ENCODE measurements at places on chromosomes 13 and 19.

- no peak for DNase-seq
Measured at GRCh38 chr19:40510526-40511115, 43.8 kb downstream of the SPTBN4 start.

- no peak for DNase-seq
Measured at GRCh38 chr13:65090186-65090585, 2139.9 kb downstream of the PCDH9 start.

- no peak for DNase-seq
Measured at GRCh38 chr19:39546599-39546998, 6.6 kb upstream of the EID2 start.

- no peak for DNase-seq
Measured at GRCh38 chr19:4633140-4633967, 6.0 kb upstream of the TNFAIP8L1 start.

DNA sequence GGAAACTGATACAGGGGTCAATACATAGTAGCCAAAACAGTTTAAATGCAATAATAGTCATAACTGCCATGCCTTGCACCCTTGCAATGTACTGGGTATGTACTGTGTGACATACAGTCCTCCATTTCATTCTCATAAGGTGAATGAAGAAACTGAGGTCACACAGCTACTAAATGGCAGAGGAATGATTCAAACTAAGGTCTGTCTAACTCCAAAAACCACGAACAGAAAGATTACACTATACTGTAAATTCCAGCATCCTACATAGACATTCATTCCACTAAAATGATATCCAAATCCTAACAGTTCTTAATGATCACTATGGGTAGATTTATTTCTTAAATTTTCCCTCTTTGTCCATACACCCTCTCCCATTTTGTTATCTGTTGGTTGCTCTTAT, 238.1 kb upstream of the SERP2 start:
- DNase-seq = no peak

- DNase-seq = no peak
Measured at GRCh38 chr13:28991764-28992163, 171.6 kb downstream of the MTUS2 start.

- no peak for DNase-seq
Measured at GRCh38 chr13:32107474-32107873, 75.9 kb downstream of the FRY start.

DNA sequence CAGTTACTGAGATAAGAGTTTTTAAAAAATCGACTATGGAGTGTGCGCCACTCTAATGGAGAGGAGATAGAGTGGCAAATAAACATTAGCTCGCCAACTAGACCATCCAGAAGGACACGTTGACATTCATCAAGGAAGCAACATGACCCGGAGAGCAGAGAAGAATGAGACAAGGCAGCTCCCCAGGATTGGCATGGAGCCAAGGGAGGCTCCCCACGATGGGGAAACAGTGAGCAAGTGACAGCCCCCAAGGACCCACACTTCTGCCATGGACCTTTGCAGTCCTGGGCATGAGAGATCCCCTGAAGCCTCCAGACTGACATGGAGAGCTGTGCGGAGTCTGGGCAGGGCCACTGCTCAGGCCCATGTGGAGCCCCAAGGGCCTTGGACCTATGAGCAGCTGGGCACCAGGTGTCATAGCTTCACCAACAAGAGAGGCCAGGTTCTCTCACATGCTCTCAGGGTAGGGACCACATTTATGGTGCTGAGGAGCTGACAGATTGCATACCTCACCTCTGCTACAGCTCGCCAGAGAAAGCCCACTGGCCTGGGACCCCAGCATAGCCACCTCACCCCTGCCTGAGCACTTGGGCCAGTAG, 6.7 kb downstream of the SIGLEC6 start:
- no peak for DNase-seq

DNA sequence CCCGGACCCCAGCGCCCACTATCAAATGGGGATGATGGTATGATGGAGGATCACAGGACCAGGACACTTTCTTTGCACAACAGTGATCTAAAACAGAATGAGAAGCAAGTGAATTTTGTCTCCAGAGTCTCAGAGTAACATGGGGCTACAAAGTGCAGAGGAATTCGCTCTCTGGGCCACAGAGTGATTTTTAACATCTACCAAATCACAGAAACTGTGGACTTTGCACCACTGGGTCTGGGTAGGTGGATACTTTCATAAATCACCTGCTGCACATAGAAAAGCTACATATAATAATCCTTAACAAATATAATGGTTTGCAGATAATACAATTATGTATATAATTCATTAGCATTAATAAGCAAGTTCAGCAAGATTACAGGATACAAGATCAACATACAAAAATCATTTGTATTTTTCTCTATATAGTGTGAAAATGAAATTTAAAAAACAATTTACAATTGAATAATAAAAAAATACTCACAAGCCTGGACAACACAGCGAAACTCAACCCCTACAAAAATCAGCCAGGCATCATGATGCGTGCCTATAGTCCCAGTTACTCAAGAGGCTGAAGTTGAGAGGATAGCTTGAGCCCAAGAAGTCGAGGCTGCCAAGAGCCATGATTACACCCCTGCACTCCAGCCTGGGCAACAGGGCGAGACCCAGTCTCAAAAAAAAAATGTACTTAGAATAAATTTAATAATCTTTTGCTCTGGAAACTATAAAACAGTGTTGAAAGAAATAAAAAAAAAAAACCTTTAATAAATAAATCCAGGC, 60.3 kb upstream of the EEF1AKMT1 start:
- no peak for DNase-seq

GRCh38 chr19:29779921-29780320, 31.9 kb upstream of the CCNE1 start:
- DNase-seq = no peak

- no peak for DNase-seq
Measured at GRCh38 chr19:13401388-13401787, 104.9 kb downstream of the CACNA1A start.
